Non-pigmented ciliary epithelial cell (primary cell): ENCODE measurements at places on chromosomes 5 and 9.
A peak's percentile ranks its signal among the peaks of the same experiment; 100 is the strongest.

GRCh38 chr5:40391642-40392041 is 288.1 kb upstream of the PTGER4 start:
- DNase-seq = no peak

GRCh38 chr9:129719135-129719534 is 33.7 kb downstream of the PTGES start:
- DNase-seq = no peak

- no peak for DNase-seq
Measured at GRCh38 chr9:80175286-80176150, 603.8 kb downstream of the TLE4 start.

DNA sequence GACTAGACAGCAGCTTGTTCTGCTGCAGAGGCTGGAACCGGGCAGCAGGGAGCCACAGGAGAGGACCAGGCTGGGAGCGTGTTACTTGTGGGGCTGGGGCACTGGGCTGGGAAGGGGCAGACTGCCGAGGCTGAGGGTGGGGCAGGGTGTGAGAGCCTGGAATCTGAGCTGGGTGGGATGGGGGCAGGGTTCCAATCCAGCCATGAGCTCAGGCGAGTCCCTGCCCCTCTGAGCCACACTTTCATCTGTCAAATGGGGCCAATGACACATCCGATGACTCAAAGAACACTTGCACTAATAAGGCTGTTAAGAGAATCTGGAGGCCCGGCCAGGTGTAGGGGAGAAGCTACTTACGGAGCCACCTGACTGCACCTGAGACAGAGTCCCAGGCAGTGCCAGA is 18.7 kb upstream of the WDR38 start:
- no peak for DNase-seq

- DNase-seq = no peak
Measured at GRCh38 chr5:74148321-74148720, 492.2 kb downstream of the ENC1 start.

DNA sequence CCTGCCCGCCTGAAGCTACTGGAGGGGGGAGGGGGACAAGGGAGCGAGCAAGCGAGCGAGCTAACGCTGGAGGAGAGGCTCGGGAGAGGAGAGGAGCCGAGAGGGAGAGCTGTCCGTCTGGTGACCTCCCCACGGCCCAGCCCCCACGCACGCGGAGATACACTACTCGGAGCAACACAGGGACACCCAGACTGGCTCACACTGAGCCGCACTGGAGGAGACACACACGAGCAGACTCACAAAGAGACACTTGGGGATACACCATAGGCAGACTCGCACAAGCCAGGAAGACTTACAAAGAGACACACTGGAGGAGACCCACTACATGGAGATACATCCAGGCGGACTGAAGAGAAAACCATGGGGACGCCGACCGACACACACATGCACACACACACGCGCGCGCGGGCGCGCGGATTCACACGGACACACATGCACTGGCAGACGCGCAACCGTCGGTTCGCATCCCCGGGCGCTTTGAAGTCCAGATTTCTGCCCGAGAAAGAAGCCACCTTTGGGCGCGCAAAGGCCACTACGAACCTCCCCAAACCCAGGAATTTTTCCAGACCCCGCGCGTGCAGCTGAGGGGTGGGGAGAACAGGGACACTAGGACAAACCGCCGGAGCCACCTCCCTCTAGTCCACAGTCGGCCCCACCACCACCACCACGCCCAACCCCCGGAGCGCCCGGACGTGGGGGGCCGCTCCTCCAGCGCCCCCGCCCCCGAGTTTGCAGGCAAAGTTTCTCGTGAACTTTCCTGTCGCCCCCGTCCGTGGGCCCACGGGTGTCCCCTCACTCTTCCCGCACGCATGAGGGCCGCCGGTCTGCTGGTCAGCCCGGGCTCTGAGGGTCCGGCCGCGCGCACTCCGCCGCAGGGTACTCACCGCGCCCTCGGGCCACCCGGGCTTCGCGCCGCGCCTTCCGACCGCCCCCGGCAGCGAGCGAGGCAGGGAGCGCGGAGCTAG is 571 bp downstream of the CNTFR start:
- DNase-seq = no peak

- DNase-seq = no peak
Measured at GRCh38 chr5:82234885-82235284, 43.3 kb downstream of the RPS23 start.

- no peak for DNase-seq
Measured at GRCh38 chr5:173018358-173018757, 34.8 kb downstream of the ATP6V0E1 start.

DNA sequence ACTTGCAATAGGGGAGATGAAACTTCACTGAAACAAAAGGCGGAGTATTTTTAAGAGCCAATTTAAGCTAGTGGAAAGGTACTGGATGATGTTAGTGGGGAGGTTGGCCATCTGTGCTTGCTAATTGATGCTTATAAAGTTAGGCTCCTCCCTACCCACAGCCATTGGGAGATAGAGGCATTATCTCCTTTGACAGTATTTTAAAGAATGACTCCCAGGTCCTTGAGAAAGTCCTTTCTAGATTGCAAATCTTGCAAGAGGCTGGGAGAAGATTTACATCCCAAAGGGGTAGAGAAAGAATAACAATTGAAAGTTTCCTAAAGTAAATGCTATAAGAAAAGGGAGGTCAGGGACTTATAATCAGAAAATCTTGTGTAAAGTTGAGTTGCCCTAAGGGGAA is 282.6 kb downstream of the BRINP1 start:
- DNase-seq = no peak

GRCh38 chr5:110054240-110054639 is 364.5 kb downstream of the MAN2A1 start:
- peak; percentile 51 for DNase-seq

DNA sequence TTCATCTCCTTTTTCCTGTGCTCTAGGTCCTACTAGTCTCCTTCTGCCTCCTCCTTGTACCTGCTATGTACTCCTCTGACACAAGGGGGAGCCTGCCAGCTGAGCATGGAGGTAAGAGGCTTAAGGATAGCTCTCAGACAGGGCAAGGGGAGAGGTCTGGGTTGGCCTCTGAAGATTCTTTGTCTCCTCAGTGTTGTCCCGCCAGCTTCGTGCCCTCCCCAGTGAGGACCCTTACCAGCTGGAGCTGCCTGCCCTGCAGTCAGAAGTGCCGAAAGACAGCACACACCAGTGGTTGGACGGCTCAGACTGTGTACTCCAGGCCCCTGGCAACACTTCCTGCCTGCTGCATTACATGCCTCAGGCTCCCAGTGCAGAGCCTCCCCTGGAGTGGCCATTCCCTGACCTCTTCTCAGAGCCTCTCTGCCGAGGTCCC is 3.8 kb downstream of the CREB3 start:
- no peak for DNase-seq

- no peak for DNase-seq
Measured at GRCh38 chr5:97096191-97096590, 46.2 kb downstream of the LIX1 start.

DNA sequence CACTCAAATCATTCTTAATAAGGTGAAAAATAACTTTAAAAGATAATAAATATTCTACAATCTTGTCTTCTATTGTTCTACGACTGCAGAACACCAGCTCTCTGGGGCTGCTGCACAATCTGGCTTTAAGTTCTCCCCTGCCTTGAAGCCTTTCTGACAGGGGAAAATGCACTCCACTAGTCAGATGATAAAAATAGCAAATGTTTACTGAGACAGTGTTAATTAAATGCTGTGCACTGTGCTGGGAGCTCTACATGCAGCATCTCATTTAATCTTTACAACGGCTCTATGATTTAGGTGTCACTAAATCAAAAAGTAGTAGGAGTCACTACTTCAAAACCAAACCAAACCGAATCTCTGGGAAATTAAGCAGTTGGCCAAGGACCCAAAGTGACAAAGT is 132.7 kb downstream of the SLIT3 start:
- DNase-seq = no peak

DNA sequence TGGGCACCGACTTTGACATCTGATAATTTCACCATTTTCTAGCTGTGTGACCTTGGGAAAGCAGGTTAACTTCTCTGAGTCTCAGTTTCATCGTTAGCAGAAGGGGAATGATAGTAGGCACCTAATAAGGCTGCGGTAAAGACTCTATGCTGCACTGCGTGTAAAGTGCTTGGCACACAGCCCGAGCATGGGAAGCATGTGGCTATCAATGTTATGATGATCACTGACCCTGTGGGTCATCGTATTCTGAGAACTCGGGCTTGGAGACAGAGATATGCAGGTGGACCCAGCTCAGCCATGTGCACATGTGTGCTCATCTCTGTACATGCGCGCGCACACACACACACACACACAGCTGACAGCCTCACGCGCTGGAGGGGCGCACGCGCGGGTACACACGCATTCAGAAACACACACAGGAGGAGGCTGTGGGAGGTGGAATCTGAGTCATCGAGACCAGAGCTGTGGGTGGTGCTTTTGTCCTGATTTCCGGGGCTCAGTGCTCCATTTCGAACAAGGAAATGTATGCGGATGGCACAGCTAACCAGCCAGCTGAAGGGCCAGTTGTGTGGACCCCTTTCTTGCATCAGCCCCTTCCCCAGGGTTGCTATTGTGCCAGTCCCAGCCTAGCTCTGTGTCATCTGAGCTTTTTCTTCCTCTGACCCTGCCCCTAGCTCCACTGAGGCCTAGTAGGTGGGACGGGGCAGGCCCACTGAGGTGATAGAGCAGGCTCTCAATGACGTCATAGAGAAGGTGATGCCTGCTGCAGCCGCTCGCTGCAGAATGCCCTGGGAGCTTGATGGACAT is 11.1 kb upstream of the ARAP3 start:
- no peak for DNase-seq
